ENCODE measurements at places on chromosomes 4 and X.

DNA sequence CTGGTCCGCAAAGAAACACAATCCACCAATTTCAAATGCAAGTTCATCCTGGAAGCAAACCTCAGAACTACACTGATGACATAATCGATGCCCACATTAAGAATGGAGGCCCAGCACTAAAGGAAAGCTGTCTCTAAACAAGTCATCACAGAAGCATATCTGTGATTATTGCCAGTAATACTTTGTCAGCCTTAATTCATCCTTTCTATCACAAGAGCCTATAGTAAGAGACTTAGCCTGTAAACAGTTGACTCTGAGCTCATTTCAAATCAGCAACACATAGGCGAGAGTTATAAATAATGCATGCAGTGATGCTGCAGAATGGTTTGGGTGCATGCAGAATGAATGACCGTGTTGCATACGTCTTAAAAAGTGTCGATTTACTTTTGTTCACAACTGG is 105.9 kb upstream of the ZFP42 start:
- no peak for DNase-seq

DNA sequence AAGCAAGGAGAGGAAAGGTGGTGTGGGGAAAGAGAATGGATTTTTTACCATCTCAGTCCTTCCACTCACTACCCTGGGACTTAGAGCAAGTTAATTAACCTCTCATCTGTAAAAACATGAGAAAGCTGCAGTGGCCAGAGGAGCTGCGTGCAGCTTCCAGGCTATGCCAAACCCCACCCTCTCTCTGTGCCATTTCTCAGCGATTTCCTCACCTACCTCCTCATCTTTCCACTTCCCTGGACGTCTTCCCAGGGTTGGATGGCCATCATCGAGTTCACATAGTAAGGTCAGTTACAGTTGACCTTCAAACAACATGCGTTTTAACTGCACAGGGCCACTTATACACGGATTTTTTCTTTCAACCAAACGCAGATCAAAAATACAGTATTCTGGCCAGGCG is 64.3 kb downstream of the SMIM20 start:
- DNase-seq, result no peak

- no peak for DNase-seq
These were observed 8.3 kb downstream of the S100G start for GRCh38 chrX:16658284-16658683.

DNA sequence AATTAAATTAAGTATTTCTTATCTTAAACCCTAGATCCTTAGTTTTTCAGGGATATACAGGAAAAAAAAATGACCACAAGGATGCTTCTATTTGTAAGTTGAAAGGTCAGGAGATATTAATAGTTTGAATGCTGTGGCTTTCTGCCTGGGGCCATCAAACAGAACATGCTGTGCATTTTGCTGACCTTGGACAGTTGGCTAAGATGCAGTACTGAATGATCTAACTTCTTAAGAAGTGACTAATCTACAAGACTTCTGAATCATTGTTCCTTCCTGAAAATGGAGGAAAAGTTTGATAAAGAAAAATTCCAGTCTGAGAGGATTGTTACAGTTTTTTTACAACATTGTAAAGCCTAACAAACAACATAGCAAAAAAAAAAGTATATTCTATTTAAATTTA is 237.8 kb upstream of the JADE1 start:
- no peak for DNase-seq

All from hematopoietic multipotent progenitor cell treated with erythropoietin and hydrocortisone succinate and interleukin-3 and kit ligand, for 17 days (in vitro differentiated cells).